ENCODE measurements at places on chromosomes 1 and 21.

DNA sequence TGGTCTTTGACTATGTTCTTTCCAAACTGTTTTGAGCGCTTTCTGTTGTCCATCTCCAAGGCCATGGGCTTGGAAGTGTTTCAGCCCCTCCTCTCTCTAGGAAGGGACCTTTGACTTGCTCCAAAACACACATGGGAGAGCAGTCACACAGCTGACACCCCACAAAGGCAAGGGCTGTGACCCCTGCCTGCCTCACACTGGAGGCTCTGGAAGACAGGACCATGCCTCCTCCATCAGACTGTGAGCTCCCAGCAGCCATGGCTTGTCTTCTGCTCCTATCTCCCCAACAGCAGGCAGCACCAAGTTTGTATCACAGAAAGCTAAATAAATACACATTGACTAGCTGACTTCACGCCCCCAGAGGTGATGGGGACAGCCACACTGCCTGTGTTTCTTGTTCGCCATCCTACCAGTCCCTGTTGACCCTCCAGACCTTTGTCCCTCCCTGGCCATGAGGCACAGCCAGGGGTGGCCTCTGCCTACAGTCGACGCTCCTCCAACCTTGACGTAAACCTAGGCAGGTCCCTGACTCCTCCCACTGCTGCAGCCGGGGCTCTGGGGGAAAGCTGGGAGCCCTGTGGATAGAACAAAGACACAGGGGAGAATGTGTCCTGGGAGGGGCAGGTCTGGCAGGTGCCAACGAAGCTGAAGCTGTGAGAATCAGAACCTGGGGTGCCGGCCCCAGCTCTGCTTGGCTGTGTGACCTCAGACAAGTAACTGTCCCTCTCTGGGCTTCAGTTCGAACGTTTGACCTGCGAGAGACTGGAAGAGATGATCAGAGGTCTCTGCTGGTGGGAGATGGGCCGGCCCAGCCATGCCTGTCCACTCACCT lies 4.8 kb downstream of the PLA2G2F start:
- DNase-seq: no peak

GRCh38 chr1:154413177-154413783 lies 8.1 kb downstream of the IL6R start:
- no peak for DNase-seq

- no peak for DNase-seq
Observed at GRCh38 chr1:43664369-43664768, 14.4 kb downstream of the KDM4A start.

DNA sequence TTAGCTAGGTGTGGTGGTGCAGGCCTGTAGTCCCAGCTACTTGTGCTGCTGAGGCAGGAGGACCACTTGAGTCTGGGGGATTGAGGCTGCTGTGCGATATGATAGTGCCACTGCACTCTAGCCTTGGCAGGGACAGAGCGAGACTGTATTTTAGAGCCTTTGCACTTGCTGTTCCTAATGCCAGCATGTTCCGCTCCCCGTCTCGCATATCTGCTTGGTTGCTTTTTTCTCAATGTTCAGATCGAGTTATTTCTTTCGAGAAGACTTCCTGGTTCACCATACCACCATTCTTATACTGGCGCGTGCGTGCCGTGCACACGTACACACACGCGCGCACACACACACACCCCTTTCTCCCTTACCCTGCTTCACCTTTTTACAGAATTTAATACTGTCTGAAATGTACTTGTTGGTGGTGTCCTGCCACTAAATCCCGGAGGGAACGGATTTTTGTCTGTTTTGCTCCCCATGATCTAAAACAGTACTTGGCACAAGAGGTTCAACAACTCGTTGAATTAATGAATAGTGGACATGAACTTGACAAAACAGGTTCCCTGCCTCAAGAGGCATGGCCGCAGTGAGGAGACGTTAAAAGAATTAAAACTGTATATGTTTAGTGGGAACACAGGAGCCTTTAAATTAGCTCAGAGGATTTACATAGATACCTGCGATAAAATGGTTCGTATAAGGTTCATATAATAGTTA lies 1.1 kb upstream of the RPRD2 start:
- DNase-seq: no peak

GRCh38 chr1:46406881-46407608 lies 12.9 kb downstream of the FAAH start:
- DNase-seq: no peak
